ENCODE measurements at places on chromosomes 5 and 9. TPM values are rescaled to one million over a fixed set of nuclear protein-coding genes. Genes with fewer than 3 reads are reported as not detected.

- no peaks in the 10 kb centered on the region for H3K27me3 ChIP-seq
- no peaks in the 10 kb centered on the region for H3K4me1 ChIP-seq
- DNase-seq: no peak
- H3K36me3 ChIP-seq: no peaks in the 10 kb centered on the region
- H3K27ac ChIP-seq: no peak overlapping the region
These were observed 423.8 kb downstream of the SPOCK1 start for GRCh38 chr5:137075163-137075970.

GRCh38 chr5:4879693-4880303 lies 260.3 kb upstream of the ADAMTS16 start:
- H3K4me1 ChIP-seq: no peaks in the 10 kb centered on the region
- no peaks in the 10 kb centered on the region for H3K27me3 ChIP-seq
- no peak overlapping the region for H3K27ac ChIP-seq
- peak; percentile 11 for DNase-seq
- H3K4me3 ChIP-seq: no peak overlapping the region

DNA sequence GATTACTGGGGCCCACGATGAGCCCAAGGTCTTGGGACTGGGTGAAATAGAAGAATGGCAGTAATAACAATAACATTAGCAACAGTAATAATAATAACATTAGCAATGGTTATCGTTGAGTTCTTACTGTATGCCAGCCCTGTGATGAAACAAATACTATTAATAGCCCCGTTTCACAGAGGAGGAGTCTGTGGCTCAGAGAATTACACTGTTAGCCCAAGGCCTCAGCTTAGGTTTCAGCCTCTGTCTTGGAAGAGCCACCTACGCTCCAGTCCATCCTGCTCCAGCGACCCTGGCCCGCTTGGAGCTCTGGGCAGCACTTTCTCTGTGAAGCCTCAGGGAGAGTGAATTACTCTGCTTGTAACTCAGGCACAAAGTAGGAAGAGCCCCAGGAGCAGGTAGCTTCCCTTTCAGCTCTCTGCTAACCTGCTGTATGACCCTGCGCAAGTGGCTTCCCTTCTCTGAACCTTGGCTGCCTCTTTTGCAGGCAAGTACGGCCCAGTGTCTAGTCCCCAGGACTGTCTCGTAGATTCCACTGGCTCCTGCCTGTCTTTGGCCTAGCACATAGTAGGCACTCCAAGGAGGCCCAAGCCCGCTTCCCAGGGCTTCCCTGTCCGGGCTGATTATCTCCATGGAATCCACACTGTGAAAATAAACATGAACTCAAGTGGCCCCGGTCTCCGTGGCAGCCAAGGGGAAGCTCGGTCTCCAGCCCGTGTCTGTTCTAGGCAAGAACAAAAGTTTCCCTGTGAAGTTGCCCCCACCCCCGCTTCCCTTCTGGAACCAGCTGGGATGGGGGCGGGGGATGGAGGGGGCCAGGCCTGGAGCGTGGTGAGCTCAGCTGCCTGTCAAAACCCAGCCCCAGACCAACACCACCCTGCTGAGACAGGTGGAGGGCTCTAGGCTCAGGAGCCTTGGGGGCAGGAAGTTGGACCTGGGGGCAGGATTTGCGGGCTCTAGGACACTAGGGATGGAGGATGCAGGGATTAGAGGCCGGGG lies 26.2 kb upstream of the LMX1B start:
- H3K4me3 ChIP-seq: no peak overlapping the region
- peaks cover 3% of the 10 kb centered on the region for H3K27me3 ChIP-seq
- no peaks in the 10 kb centered on the region for H3K36me3 ChIP-seq
- H3K27ac ChIP-seq: no peak overlapping the region
- DNase-seq: no peak

- no peak overlapping the region for H3K4me3 ChIP-seq
- no peak overlapping the region for H3K27ac ChIP-seq
- no peaks in the 10 kb centered on the region for H3K36me3 ChIP-seq
- DNase-seq: no peak
These were observed 13.9 kb upstream of the RARS1 start for GRCh38 chr5:168472329-168472728.

DNA sequence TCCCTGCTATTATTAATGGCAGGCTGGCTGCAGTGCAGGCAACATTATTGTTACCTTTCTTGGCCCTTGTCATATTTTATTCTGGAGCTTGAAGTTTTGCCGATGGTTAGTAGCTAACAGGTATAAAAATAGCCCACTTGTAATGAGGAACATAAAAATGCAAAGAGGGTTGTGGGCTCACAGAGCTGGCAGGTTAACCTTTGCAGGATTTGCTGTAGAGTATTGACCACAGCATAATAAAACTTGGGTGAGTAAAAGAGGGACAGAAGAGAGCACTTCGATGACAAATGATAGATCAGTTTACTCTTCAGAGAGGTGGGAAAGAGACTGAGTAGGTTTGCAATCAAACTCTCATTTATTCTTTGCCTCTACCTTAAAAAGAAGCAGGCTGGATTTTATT lies 49.7 kb upstream of the SGCD start:
- no peaks in the 10 kb centered on the region for H3K36me3 ChIP-seq
- H3K4me3 ChIP-seq: no peak overlapping the region
- no peaks in the 10 kb centered on the region for H3K4me1 ChIP-seq
- no peak overlapping the region for H3K27ac ChIP-seq
- no peaks in the 10 kb centered on the region for H3K27me3 ChIP-seq

DNA sequence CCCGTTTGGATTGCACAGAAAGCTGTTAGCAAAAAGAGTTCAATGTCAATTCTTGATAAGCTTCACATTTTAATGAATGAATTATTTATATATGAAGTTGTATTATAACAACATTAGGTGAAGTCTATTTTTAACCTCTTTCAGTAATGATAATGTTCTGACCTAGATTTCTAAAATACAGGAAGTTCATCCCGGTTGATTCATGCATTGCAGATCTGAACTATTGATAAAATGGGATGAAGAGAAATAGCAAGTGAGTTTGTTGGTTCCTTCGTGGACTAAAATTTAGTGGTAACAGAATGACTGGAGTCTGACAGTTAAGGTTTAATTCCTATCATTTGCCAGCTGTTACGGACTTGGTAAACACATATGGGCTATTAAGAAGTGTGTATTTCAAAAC lies 180.5 kb downstream of the PCSK1 start:
- no peak for DNase-seq
- H3K27ac ChIP-seq: no peak overlapping the region
- H3K4me1 ChIP-seq: no peaks in the 10 kb centered on the region
- H3K27me3 ChIP-seq: no peaks in the 10 kb centered on the region
- H3K4me3 ChIP-seq: no peak overlapping the region

DNA sequence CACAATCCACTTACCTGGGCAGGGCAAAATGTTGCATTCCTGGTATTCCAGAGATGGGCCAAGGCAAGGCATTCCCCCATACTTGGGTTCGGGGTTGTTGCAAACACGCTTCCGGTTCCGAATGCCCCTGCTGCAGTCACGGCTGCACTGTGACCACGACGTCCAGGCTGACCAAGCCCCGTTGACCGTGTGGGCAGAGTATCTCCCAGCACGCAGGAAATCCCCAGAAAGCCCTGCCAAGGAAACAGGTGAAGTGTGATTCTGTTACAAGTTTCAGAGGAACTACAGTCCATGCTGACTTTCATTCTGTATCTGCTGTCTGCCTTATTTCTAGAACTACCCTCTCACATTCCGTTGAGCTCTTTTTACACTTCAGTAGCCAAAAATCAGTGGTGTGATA lies 483.0 kb downstream of the SEMA5A start:
- H3K4me3 ChIP-seq: no peak overlapping the region
- no peak for DNase-seq
- H3K36me3 ChIP-seq: no peaks in the 10 kb centered on the region
- no peaks in the 10 kb centered on the region for H3K4me1 ChIP-seq
- H3K27ac ChIP-seq: no peak overlapping the region
- H3K27me3 ChIP-seq: no peaks in the 10 kb centered on the region

Gene FOXD4
- total RNA-seq: 0.30 TPM

Measured in CD4-positive, alpha-beta memory T cell (primary cell).